ENCODE measurements at places on chromosomes 11 and 22.
A peak's percentile ranks its signal among the peaks of the same experiment; 100 is the strongest.

GRCh38 chr11:78829146-78829545 lies 254.5 kb upstream of the NARS2 start:
- DNase-seq = no peak

DNA sequence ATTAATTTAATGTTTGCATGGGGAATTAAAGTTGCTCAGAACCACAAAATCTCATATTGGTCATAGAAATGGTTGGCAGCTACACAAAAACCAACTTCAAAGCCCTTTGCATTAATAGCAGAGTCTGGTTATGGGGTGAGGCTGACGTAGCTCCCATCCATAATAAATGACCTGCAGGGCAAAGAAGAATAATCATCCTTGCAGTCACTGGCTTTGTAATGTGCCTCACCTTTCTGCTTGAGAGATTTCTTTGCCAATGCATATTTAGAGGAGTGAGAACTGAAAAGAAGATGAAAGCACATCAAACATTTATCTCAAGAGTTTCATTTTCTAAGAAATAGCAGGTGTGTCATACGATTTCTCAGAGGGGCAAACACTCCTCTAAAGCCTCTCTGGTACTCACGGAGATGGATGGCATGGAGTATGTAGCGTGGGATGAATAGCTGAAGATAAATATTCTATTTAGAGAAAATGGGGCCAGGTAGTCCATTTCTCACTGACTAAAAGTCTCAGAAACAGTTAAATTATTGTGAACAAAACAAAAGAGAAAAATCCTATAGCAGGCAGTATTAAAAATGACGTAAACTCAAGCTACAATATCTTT lies 1491.9 kb downstream of the FAM181B start:
- DNase-seq = no peak

- DNase-seq = peak; percentile 33
Measured at GRCh38 chr11:3920148-3920852, 64.8 kb downstream of the STIM1 start.

GRCh38 chr11:113105592-113105991 lies 144.4 kb downstream of the NCAM1 start:
- no peak for DNase-seq

DNA sequence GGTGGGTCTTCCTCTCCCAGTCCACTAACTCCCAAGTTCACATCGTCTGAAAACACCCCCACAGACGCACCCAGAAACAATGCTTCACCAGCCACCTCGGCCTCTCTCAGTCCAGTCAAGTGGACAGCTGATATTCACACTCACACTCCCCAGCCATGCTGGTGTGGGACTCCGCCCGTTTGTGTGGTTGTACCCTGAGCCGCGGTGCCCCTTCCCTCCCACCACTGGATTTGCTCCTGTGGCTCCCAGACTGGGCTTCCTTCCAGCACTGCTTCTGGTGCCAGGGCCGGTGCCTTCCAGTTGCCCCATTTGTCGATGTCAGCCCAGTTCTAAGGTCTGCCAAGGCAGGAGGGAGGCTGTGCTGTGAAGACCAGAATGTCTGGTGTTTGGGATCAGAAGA lies 37.9 kb upstream of the PLET1 start:
- DNase-seq = no peak

- no peak for DNase-seq
Measured at GRCh38 chr22:36364255-36365019, 23.3 kb downstream of the MYH9 start.

GRCh38 chr11:130694488-130695045 lies 221.7 kb downstream of the SNX19 start:
- DNase-seq = no peak

DNA sequence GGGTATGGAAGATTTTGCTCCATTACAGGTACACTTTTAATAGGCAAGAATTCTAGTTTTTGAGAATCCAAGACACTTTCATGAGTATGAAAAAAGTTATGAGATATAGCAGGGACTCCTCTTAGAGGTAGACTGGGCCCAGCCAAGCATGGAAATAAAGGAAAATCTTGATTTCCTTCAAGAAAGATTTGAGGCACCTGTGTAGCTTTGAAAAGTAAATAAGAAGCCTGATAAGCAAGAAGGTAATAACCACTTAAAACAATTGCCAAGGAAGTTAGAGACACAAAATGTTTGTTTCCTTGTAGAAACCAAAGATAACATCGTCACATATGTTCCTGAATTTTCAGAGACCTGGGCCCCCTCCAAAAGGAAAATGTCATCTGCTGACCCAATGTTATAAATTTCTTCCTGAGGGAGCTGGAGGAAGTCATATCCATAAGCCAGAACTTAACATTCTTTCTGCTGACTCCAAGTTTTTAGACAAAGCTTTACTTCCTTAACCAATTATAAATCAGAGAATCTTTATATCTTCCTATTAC lies 314.5 kb upstream of the ANO3 start:
- no peak for DNase-seq

DNA sequence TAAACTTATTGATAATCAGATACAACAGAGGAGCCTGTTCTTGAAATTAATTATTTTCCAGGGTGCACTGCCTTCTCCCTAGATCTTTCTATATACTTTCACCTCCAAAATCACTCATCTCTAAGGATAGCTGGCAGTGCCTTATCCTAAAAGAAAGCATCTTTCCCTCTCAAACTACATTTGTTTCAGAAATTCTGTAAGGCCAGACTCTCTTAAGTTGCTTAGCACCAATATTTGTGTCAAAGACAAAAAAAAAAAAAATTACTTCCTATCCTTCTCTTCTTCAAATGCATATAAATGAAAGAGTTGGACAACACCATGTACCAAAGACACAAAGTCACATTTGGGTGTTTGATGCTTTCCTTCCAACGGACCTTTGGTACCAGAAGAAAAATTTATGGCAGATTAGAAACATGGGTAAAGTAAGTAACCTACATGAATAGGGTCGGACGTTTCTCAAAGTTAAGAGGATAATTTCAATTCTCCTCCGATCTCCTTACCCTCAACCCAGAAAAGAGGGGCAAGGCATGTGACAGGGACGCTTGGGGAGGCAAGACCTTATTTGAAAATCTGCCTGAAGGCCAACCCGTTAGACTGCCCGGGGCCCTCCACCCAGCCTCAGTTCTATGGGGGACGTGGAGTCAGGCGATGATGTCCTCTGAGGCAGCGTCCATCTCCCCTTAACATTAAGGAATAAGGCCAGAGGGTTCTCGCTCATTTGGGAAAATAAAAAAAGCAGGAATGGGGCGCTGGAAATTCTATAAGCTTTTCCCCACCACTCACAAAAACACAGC lies 66.3 kb downstream of the ETS1 start:
- DNase-seq = no peak

DNA sequence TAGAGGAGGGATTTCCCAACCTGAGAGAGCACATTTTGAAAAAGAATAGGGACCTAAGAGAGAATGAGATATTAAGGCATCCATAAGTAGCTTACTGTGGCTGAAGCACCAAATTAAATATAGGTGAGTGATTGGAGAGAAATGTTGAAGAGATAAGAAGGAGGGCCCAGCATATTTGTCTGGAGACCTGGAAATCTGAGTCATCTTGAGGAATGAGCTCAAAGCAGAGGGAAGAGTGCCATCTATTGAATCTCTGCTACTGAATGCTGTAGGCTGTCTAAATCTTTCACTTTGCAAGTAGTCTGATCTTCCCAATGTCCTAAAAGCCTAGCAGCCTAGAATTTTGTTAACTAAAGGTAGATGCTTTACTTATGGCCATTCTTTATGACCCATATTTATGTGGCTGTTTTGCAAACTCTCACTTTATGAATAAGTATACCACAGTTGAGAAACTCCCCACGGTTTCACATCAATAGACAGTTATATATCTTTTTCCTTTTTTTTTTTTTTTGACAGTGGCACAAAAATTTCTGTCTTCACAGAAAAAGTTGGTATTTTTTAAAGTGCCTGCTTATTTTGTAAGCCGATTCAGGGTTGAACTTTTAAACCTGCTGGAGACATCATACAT lies 2093.5 kb downstream of the LRRC4C start:
- DNase-seq = no peak

DNA sequence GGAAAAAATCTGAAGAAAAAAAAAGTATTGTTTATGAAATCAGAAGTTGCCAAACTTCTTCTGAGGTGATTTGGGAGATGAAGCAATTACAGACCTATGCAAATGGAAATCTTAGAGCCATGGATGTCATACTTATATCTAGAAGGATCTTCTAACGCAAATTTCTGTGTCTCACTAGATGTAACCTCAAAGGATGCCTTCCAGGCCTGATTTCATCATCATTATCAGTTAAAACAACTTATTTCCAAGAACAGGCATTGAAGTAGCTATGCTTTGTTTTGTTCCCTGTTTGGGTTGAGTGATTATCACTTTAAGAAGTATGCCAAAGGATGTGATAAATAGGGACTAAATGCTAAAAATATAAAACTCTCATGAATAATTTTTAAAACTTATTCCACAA lies 43.9 kb upstream of the ANGPTL5 start:
- no peak for DNase-seq

DNA sequence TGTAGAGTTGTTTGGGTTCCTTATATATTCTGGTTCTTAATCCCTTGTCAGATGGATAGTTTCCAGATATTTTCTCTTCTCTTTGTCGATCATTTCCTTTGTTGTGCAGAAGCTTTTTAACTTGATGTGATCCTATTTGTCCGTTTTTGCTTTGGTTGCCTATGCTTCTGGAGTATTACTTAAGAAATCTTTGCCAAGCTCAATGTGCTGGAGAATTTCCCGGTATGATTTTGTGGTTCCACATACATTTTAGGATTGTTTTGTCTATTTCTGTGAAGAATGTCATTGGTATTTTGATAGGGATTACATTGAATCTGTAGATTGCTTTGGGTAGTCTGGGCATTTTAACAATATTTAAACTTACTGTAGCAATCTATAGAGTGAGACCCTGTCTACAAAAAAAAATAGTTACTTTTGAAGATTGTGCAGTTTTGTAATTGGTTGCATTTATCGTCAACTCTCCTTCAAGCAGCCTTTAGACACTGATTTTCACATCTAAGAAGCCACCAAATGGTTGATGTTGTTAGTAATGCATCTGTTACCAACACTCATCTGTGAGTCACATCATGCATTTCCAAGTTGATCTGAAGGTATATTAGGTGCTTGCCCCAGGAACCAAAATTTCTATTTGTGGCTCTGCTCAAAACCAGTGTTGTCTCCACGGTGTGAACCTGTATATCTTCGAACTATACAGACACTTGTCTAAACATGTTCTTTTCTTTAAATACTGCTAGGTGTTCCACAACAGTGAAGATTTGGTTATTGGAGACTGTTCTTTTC lies 21.4 kb downstream of the XRCC6 start:
- DNase-seq = no peak

GRCh38 chr11:103325686-103326069 lies 216.5 kb downstream of the DYNC2H1 start:
- no peak for DNase-seq

DNA sequence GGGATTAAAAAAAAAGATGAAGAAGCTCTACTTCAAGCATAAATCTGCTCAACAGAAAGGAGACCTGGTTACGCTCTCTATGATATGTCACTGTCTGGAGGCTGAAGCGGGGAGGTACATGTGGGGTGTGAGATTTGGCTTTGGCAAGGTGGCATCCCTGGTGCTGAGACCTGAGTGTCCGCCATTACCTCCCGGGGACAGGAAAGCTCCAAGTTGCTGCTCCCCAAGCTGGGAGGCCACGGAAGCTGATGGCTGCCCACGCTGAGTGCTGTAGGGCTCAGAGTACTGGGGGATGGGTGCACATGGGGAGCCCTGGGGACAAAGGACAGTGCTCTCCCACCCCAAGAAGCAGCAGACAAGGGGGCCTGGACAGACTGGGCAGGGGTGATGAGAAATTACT lies 167.9 kb downstream of the DSCAML1 start:
- DNase-seq = no peak

- DNase-seq = no peak
Measured at GRCh38 chr22:28094771-28095170, 175.7 kb upstream of the PITPNB start.

DNA sequence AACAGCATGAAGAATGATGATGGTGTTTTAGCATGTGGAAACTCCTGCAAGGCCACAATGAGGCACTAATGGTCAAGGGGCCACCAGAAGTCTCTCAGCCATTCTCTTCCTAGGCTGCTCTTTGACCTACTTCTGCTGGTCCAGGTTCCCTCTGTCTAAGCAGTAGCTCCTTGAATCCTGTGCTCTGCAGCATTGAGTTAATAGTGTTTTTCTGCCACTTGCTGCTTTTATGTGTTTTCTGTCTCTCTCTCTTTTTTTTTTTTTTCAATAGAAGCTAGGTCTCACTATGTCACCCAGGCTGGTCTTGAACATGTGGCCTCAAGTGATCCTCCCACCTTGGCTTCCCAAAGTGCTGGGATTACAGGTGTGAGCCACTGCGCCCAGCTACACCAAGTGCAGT lies 20.1 kb upstream of the AIFM3 start:
- DNase-seq = no peak

DNA sequence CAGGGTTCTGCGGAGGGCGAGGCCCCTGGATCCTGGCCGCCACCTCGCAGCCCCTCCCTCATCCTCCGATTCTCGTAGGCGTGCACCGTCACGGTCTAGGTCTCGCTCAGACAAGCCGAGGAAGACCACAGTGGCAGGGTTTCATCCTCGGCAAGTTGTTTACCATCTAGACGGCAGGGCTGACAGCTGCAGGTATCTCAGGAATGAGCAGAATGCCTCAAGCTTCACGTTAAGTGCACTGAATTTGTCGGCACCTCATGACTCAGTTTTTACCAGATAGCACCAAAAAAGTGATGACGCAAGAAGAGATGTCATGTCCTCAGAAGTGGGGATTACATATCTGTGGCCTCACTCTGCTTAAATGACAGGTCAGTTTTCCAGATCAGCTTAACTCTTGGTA lies 35.1 kb downstream of the WT1 start:
- DNase-seq = no peak

GRCh38 chr22:19942157-19943081 lies 801 bp upstream of the TXNRD2 start:
- no peak for DNase-seq

- no peak for DNase-seq
Measured at GRCh38 chr11:69889400-69890318, 70.4 kb upstream of the FGF3 start.

GRCh38 chr11:34147581-34147980 lies 42.2 kb downstream of the NAT10 start:
- DNase-seq = no peak

All from stimulated activated CD8-positive, alpha-beta memory T cell treated with anti-CD3 and anti-CD28 coated beads, Interleukin-2, amount 100 ng/mL, for 48 hours (primary cell).